ENCODE measurements at places on chromosomes 3 and 15. TPM values are rescaled to one million over a fixed set of nuclear protein-coding genes. Genes with fewer than 3 reads are reported as not detected.

DNA sequence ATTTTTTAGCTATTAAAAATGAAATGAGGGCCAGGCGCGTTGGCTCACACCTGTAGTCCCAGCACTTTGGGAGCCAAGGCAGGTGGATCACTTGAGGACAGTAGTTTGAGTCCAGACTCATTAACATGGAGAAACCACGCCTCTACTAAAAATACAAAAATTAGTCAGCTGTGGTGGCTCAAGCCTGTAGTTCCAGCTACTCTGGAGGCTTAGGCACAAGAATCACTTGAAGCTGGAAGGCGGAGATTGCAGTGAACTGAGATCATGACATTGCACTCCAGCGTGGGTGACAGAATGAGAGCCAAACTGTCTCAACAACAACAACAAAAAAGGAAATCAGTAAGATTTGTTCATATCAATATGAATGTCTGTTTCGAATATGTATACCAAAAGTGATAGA is 517.1 kb downstream of the ROBO1 start:
- no peaks in the 10 kb centered on the region for H3K4me1 ChIP-seq
- no peak overlapping the region for H3K4me3 ChIP-seq
- H3K36me3 ChIP-seq: no peaks in the 10 kb centered on the region

- H3K4me1 ChIP-seq: no peaks in the 10 kb centered on the region
- no peak for DNase-seq
- no peaks in the 10 kb centered on the region for H3K27me3 ChIP-seq
Measured at GRCh38 chr3:126424039-126424717, 29.5 kb downstream of the CFAP100 start.

The STXBP5L gene
- not detected for total RNA-seq

The C3orf22 gene
- total RNA-seq: not detected

The AGTR1 gene
- not detected for total RNA-seq

DNA sequence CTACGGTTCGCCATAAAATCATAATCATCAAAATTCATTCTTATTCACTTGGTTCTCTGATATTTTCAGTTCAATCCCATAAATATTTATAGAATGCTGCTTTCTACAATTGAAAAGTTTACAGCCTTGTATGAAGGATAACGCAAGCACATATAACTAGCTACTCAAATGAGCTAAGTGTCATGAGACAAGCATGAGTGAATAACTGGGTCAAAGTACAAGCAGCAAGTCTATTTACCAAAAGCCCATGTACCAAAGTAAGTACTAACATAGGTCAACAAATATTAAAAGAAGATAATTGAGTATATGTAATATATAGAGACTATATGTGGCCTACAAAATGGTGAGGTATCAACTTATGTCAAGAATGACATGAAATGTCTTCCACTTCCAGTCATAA is 596.6 kb downstream of the GBE1 start:
- no peak overlapping the region for H3K4me3 ChIP-seq
- no peaks in the 10 kb centered on the region for H3K27me3 ChIP-seq
- no peak for DNase-seq

The RETNLB gene
- not detected for total RNA-seq

GRCh38 chr3:185661772-185662171 is 75.7 kb downstream of the SENP2 start:
- no peak overlapping the region for H3K4me3 ChIP-seq
- H3K36me3 ChIP-seq: no peaks in the 10 kb centered on the region
- no peaks in the 10 kb centered on the region for H3K4me1 ChIP-seq

DNA sequence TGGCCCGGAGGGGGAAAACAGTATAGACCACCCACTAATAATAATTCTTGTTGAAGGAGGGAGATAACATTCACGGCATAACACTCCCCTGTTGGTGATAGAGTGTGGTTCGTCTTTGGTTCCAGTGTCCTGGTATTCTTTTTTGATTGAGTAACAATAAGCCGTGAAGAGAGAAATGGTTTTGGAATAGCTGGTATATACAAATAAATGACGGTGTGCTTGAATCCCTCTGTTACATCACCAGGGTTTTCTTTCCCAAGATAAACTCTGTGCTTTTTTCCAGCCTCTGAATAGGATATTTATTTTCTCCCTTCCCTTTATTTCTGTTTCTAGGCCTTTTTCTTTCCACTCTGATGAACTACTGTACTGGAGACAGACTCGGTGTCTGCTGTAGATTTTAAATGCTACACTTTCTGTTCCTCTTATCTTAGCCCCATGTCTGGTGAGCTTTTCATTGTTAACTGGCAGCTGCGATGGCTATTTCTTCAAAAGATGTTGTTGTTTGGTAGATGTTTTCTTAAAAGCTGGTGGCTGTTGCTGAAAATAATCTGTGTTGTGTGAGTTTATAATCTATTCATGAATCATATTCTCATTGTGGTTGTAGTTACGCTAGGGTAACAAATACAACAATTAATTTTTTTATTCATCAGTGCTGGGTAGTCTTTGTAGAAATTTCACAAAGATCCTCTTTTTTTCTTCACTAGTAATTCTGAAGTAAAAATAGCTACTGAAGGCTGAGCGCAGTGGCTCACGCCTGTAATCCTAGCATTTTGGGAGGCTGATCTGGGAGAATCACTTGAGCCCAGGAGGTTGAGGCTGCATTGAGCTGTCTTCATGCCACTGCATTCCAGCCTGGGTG is 15.5 kb upstream of the SCAANT1 start:
- no peak for DNase-seq
- no peaks in the 10 kb centered on the region for H3K27me3 ChIP-seq
- no peak overlapping the region for H3K27ac ChIP-seq
- H3K4me3 ChIP-seq: no peak overlapping the region
- peaks cover 30% of the 10 kb centered on the region for H3K4me1 ChIP-seq
- H3K36me3 ChIP-seq: peaks cover 55% of the 10 kb centered on the region

The LCTL gene
- total RNA-seq: not detected

The BSN gene
- total RNA-seq: 0.09 TPM

DNA sequence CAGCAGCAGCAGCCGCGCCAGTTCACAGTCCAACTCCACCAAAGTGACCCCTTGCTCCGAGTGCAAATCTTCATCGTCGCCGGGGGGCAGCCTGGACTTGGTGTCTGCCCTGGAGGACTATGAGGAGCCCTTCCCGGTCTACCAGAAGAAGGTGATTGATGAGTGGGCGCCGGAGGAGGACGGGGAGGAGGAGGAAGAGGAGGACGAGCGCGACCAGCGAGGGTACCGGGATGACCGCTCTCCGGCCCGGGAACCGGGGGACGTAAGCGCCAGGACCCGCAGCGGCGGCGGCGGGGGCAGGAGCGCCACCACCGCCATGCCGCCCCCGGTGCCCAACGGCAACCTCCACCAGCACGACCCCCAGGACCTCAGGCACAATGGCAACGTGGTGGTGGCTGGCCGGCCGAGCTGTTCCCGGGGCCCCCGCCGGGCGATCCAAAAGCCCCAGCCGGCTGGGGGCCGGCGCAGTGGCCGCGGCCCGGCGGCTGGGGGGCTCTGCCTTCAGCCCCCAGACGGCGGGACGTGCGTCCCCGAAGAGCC is 224.1 kb upstream of the IL12A start:
- H3K36me3 ChIP-seq: no peaks in the 10 kb centered on the region
- peaks cover 56% of the 10 kb centered on the region for H3K27me3 ChIP-seq
- peak overlapping the region; percentile 71 for H3K4me3 ChIP-seq
- H3K27ac ChIP-seq: no peak overlapping the region
- H3K4me1 ChIP-seq: peaks cover 14% of the 10 kb centered on the region

DNA sequence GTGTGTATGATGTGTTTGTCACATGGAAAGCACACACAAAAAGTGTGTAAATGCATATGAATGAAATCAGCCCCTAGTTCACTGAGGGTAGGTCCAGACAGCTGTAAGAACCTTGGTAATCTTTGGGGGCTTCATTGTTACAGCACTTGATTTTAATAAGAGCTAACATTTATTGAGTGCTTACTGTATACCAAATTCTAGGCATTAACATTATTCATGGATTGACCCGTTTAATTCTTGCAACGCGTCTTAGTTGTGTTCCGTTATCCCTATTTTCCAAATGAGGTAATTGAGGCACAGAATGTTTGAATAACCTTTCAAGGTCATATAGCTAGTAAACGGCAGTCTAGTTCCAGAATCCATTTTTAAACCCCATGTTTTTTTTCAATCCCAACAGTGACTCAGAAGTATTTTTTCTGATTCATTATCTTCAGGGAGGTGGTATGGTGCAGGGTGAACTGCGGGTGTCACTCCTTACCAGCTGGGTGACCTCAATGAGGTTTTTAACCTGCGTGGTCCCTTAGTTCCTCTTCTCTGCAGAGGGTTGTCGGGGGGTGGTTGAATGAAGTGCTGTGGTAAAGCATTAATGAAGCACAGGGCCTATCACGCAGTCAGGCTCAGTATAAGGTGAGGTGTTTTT is 14.2 kb downstream of the RAB8B start:
- peak; percentile 84 for DNase-seq
- peaks cover 86% of the 10 kb centered on the region for H3K36me3 ChIP-seq
- peak overlapping the region; percentile 8 for H3K4me3 ChIP-seq
- H3K27me3 ChIP-seq: no peaks in the 10 kb centered on the region
- H3K4me1 ChIP-seq: peaks cover 90% of the 10 kb centered on the region
- H3K27ac ChIP-seq: peak overlapping the region; percentile 74

- no peak overlapping the region for H3K27ac ChIP-seq
- H3K4me3 ChIP-seq: no peak overlapping the region
- H3K36me3 ChIP-seq: no peaks in the 10 kb centered on the region
- no peaks in the 10 kb centered on the region for H3K4me1 ChIP-seq
- H3K27me3 ChIP-seq: no peaks in the 10 kb centered on the region
Measured at GRCh38 chr15:47266566-47266965, 450.7 kb upstream of the SEMA6D start.

The SAXO2 gene
- 1.1 TPM for total RNA-seq

GRCh38 chr15:35705030-35705883 is 159.3 kb upstream of the DPH6 start:
- H3K4me1 ChIP-seq: no peaks in the 10 kb centered on the region
- no peaks in the 10 kb centered on the region for H3K36me3 ChIP-seq
- H3K4me3 ChIP-seq: no peak overlapping the region

Measured in activated CD8-positive, alpha-beta T cell treated with anti-CD3 and anti-CD28 coated beads for 36 hours (primary cell).